Adipocyte (in vitro differentiated cells): ENCODE measurements at places on chromosomes 2 and 18.

- DNase-seq = peak; percentile 88
Measured at GRCh38 chr2:195533771-195534642, 123.0 kb upstream of the SLC39A10 start.

DNA sequence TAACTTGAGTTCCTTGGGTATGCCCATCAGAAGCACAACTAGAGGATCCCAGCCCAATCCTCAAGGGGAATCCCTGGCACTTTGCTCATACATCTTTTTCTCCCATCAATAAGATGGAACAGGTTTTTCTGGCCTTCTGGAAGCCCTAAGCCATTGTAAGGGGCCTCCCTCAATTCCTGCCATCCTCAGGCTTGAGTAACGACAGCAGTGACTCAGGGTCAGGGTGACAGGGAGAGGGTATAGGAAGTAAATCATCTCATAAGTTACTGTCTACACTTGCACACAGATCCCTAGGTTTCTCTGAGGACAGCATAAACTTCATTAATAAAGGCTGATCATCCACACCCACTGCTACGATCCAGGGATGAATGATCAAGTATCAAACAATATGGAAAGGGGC lies 35.0 kb downstream of the AMER3 start:
- no peak for DNase-seq

GRCh38 chr2:100909534-100910081 lies 89.7 kb downstream of the NPAS2 start:
- no peak for DNase-seq

DNA sequence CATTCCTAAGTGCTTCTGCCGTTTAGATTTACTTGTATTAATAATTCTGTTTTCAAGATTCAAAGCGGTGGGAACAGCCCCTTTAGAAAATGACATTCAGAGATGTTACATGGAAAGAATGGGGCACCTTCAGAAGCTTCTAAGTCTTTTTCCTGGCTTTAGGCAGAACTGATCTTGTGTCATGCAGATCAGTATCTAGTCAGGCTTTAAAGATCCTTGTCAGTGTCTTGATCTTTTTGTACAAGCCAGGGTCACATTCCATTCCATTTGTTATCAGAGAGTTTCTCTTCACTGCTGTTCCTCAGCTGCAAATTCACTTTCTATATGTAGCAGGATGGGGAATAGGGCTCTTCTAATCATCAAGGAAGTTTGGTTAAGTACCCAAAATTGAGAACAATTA lies 275.3 kb downstream of the DCC start:
- no peak for DNase-seq

DNA sequence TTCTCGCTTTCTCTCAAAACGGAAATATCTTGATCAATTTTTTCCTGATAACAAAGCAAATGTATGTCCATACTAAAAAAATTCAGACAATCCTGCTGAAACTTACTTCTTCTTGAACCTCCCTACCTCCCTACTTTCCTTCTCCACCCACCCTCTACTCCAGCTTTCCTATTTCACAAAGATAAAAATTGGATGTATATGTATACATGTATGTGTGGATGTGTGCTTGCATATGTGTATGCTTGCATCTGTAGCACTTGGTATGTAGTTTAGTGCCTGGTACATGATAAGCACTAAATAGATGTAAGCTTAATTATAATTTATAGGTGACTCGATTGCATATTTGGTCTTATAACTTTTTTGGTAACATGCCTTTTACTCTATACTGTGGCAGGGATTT lies 167.5 kb upstream of the ITGA4 start:
- no peak for DNase-seq

DNA sequence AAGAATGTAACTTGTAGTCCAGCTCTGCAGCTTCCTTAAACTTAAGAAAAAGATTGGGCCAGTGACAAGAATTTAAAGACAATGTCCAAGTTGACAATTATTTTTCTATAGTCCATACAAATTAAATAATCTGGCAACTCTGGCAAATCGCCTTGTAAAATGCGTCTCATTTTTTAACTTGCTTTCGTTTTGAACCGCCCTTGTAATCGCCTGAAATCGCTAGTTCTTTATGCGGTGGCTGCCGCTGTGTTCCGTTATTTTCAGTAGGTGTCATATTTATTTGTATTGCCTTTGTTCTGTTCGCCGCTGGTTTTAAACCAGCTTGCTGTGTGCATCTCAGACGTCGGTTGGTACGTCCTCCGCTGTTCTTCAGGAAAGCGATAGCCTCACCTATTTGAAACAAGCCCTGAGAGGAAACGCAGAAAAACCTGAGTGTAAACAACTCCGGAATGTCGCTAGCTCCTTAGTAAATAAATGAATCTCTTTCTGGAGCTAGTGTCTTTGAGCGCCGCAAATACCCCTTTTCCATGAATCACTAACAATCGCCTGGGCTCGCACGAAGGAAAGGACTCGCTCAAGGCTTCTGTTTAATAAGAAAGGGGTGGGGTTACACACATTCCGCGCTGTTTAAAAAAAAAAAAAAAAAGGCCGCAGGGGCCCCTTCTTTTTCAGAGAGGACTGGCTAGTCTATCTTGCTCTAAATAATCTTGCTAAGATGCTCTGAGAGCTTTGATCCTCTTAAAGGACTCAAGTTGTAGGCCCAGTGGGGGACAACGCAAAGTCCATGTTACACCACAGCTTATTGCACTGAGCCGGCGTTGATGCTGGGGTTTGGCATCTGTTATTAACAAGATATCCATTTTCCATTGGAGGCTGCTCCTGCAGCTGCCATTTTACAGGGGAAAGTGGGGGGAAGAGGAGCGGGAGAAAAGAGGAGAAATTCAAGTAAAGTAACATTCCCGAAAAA lies 3.0 kb downstream of the HOXD8 start:
- DNase-seq = no peak

DNA sequence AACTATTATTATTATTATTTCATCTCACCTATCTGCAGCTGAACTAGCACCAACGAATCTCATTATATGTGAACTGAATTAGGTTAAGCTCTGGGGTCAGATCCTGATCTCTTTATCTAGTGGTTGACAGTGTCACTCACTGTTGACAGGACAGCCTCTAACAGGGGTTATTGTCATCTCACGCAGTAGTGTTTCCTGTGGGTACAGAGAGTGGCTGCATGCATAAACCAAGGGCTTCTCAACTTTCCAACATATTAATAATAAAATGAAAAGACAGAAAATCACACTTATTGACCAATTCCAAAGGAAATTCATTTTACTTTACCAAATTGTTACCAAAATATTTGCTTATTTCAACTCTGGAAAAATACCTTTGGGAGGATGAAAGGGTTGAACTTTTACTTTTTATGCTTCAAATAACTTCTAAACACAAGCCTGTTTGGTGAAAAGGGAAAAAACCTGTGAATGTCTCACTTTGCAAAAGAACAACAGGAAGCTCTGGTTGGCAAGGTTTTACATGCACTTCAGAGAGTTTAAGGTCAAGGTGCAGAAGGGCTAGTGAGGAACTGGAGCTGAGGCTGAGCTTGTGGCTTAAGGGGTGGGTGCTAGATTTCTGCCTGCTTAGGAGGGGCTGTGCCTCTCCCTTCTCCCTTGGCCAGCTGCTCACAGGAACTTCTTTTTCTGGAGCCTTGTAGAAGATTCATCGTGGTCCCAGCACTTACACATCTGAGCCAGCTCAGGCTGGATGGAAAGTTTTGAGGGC lies 72.6 kb downstream of the CTAGE1 start:
- no peak for DNase-seq

- DNase-seq = no peak
Measured at GRCh38 chr18:8854962-8855361, 149.6 kb downstream of the MTCL1 start.
